ENCODE measurements at places on chromosomes 12 and 14.

GRCh38 chr14:24086193-24086955 is 7.7 kb upstream of the PCK2 start:
- no peak for DNase-seq

- DNase-seq, result no peak
These were observed 5.5 kb downstream of the PLEKHG6 start for GRCh38 chr12:6315704-6316597.

GRCh38 chr14:88605594-88605993 is 42.8 kb downstream of the ZC3H14 start:
- no peak for DNase-seq

GRCh38 chr12:51177897-51178296 is 5.0 kb upstream of the TFCP2 start:
- DNase-seq, result no peak

DNA sequence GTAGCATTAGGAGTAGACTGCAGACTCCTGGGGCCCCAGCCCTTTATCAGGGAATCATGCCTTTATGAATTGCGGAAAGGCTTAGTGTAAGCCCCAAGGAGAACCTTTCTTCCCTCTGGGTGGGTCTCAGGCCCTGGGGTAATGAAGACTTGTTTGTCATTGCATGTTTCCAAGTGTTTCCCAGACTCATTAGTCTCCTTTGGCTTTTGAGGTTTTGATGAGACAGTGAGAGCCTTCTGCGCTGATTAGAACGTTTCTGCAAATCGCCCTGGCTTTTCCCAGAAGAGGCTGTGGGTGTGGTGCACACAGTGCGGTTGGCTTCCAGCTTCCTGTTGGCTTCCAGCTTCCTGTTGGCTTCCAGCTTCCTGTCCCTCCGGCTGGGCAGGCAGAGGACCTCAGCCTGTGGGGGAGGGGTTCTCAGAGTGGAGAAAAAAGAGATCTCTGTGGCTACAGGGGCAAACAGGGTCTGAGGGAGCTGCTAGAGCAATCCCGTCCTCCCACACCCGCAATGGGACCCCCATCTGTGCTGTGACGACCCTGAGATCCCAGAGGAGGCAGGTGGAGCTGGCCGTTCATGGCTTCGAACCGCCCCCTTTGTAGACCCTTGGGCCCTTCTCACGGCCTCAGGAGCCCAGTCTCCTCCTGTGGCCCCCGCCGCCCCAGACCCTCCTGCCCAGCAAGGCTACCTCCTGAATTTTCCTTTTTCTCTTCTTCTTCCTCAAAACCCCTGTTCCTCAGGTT is 42.1 kb downstream of the GPR68 start:
- DNase-seq, result no peak

- DNase-seq, result no peak
These were observed 574 bp downstream of the WNK1 start for GRCh38 chr12:752695-753610.

DNA sequence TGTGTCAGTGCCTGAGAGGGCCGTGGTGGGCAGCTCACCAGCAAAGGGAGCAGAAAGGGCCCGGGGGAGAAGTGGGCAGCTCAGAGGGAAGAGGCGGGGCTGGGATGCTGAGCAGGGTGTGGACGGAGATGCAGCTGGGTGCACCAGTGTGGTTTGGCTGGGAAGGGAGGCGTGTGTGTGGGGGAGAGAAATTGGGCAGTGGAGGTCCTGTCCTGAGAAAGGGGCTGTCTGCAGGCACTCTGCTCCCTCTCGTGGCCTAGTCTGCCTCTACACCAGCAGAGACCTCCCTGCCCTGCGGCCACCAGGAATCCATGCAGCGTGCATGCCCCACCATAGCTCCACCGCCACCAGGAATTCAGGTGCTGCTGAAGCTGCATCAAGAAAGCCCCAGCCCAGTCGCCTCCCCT is 6.4 kb downstream of the TMEM121 start:
- DNase-seq, result no peak

All from ascending aorta (tissue), 2 donors.